Tibial artery (tissue), 4 donors: ENCODE measurements at places on chromosomes 7 and 10.

DNA sequence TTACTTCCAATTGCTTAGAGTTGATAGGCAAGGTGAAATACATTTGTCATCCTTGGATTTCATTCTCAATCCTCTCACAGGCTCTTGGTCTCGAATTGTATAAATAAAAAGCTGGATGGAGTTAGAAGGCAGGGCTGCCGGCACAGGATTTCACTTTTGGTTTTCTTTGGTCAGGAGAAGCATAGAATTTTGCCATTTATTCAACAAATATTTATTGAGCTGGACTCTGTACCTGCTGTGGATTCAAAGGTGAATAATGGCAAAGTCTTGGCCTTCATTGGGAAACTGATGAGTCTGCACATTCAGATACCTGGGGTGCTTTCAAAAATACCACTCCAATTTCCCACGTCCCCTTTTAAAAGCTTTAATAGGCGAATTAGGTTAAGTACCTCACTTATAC lies 49.7 kb downstream of the PDK4 start:
- no peak for DNase-seq
- no peaks in the 10 kb centered on the region for H3K36me3 ChIP-seq
- peaks cover 57% of the 10 kb centered on the region for H3K4me1 ChIP-seq

DNA sequence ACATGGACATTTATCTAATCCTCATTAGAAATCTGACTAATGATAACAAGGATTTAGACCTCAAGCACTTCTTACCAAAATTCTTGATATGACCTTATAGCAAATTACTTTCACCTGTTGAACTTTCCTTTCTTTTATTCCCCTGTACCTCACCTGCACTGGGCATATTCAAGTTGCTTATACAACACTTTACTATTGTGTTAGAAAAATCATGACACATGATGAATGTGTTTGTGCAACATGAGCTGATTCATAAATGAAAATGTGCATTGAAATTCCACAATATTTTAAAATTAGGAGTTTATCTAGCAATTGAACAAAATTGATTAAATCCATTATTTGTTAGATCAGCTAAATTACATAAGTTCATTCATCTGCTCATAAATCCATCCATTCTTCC lies 160.6 kb downstream of the CFTR start:
- no peak overlapping the region for H3K27ac ChIP-seq
- H3K4me1 ChIP-seq: no peaks in the 10 kb centered on the region
- H3K36me3 ChIP-seq: no peaks in the 10 kb centered on the region
- no peak for DNase-seq
- H3K27me3 ChIP-seq: no peaks in the 10 kb centered on the region
- no peak overlapping the region for H3K4me3 ChIP-seq

DNA sequence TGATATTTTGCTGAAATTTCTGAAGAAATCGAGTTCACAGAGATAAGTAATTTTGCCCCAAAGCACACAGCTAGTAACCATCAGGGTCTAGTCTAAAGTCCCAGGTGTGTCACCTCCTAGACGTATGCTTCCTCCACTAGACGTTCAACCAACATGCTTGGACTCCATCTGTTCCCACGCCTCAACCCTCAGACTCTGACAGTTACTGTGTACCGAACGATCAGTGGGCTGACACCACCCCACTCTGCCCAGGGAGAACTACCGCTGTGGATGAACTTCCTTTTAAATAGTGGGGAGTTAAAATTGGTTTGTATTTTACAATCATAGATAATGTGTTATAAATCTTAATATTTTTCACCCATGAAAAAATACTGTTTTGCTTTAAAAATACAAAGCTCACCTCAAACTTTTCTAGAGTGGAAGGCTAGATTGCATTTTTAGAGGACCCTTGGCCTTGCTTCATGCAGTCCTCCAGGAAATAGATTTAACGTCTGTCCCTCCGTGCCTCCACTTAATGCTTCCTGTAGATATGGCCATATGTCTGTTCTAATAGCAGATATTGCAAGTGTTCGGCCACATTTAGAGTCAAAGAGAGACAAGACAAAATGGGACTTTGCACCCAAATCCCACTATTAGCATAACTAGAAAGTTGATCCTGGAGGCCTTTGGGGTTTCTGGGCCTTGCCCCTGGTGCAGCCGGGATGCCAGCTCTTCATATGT lies 91.4 kb upstream of the ZPBP start:
- no peaks in the 10 kb centered on the region for H3K36me3 ChIP-seq
- H3K4me1 ChIP-seq: no peaks in the 10 kb centered on the region
- no peaks in the 10 kb centered on the region for H3K27me3 ChIP-seq
- no peak overlapping the region for H3K27ac ChIP-seq
- H3K4me3 ChIP-seq: no peak overlapping the region

DNA sequence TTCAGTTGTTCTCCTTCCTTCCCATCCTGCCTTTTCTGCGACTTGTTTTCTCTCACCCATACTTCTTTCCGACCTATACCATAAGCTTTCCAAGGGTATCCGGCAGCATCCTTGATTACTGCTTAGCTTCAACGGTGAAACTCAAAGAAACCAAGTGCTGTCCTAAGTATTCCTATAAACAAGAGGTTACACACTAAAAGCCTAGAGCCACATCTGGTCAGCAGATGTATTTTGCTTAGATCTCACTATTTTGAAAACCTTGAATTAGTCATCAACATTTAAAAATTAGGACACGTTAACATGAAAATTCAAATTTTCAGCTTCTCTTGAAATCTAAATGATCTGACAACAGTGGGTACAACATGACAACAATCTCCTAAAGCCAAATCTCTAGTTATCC lies 20.0 kb downstream of the ARHGAP21 start:
- no peaks in the 10 kb centered on the region for H3K4me1 ChIP-seq
- H3K36me3 ChIP-seq: no peaks in the 10 kb centered on the region
- H3K27ac ChIP-seq: no peak overlapping the region
- no peaks in the 10 kb centered on the region for H3K27me3 ChIP-seq
- no peak overlapping the region for H3K4me3 ChIP-seq

GRCh38 chr10:62049624-62050345 lies 148.3 kb downstream of the ARID5B start:
- H3K4me1 ChIP-seq: peaks cover 77% of the 10 kb centered on the region
- peak overlapping the region; percentile 88 for H3K27ac ChIP-seq
- DNase-seq: no peak
- H3K4me3 ChIP-seq: peak overlapping the region; percentile 69

- no peaks in the 10 kb centered on the region for H3K27me3 ChIP-seq
- peaks cover 31% of the 10 kb centered on the region for H3K4me1 ChIP-seq
- peaks cover 4% of the 10 kb centered on the region for H3K36me3 ChIP-seq
- peak; percentile 40 for DNase-seq
- no peak overlapping the region for H3K4me3 ChIP-seq
- H3K27ac ChIP-seq: no peak overlapping the region
Measured at GRCh38 chr10:122486406-122487080, 25.2 kb downstream of the HTRA1 start.

DNA sequence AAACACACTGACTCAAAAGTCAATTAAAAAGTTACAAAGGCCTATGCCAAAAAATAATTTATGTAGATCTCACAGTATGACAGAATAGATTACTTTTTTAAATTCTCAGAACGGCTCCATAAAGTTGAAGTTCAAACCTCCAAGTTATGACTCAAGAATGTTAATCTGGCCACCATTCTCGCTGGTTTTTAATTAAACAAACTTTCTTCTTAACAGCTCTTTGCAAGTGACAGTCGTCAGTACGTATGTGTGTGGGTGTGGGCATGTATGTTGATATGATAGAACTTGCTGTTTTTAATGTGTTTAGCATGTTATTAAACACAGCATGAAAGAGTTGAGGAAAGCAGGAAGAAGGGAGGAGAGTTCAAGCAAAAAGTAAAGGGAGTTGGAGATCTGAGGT lies 18.5 kb downstream of the PRKCQ start:
- H3K4me1 ChIP-seq: no peaks in the 10 kb centered on the region
- no peak overlapping the region for H3K4me3 ChIP-seq
- no peak overlapping the region for H3K27ac ChIP-seq
- no peak for DNase-seq
- no peaks in the 10 kb centered on the region for H3K36me3 ChIP-seq

DNA sequence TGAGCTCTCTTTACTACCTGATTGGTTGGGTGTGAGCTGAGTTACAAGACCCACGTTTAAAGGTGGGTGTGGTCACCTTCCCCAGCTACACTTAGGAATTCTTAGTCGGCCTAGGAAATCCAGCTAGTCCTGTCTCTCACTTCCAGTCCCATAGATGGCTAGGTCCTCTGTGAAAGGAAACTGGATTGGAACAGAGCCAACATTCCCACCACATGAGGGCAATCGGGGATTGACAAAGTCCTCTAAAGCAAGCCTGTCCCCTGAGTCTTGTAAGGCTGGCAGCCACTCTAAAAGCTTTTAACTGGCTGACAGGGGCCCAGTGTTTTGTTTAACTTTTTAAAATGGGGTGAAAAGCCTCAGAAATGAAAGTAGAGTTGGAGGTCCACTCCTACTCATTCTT lies 15.1 kb upstream of the CROT start:
- H3K27me3 ChIP-seq: no peaks in the 10 kb centered on the region
- H3K27ac ChIP-seq: no peak overlapping the region
- peaks cover 37% of the 10 kb centered on the region for H3K36me3 ChIP-seq
- no peaks in the 10 kb centered on the region for H3K4me1 ChIP-seq
- no peak for DNase-seq

DNA sequence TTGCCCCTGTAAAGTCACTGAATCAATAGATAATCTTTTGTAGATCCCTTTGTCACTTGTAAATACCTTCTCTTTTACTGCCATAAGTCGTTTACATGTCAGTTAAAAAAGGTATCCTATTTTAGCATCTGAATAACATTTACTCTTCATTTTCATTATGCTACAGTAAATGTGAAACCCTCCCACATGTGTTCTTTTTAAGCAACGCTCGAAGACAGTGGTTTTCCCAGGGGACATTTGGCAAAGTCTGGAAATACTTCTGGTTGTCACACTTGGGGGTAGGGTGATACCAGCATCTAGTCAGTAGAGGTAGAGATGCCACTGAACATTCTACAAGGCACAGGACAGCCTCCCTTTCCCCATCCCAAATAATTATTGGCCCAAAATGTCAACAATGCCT lies 23.7 kb downstream of the ATAD1 start:
- H3K36me3 ChIP-seq: peaks cover 9% of the 10 kb centered on the region

GRCh38 chr7:108167460-108167859 lies 37.3 kb upstream of the LAMB4 start:
- H3K27me3 ChIP-seq: no peaks in the 10 kb centered on the region
- no peak overlapping the region for H3K4me3 ChIP-seq
- no peaks in the 10 kb centered on the region for H3K36me3 ChIP-seq
- H3K27ac ChIP-seq: no peak overlapping the region
- H3K4me1 ChIP-seq: no peaks in the 10 kb centered on the region

- H3K27me3 ChIP-seq: no peaks in the 10 kb centered on the region
- DNase-seq: no peak
- no peaks in the 10 kb centered on the region for H3K4me1 ChIP-seq
- H3K4me3 ChIP-seq: no peak overlapping the region
- H3K36me3 ChIP-seq: no peaks in the 10 kb centered on the region
Measured at GRCh38 chr7:90061077-90061476, 93.2 kb upstream of the STEAP1 start.

GRCh38 chr7:5183899-5184298 lies 6.1 kb upstream of the WIPI2 start:
- H3K4me3 ChIP-seq: no peak overlapping the region
- H3K4me1 ChIP-seq: no peaks in the 10 kb centered on the region
- H3K27me3 ChIP-seq: no peaks in the 10 kb centered on the region
- DNase-seq: no peak

DNA sequence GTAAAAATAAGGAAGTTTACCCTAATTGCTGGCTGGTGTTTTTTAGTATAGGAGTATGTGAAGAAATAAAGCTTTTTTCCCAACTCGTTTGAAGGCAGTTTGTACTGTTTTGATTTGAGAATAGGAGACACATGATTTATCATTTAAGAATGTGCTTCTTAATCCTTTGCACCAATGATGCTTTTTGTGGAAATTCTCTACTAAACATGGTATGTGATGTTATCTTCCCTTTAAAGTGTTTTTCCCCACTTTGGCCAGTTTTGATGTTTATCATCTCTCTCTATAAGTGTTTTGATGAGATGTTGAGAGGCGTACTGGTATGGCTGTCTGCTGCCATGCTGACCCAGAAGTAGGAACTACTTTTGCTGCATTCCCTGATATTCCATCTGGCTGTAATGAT lies 85.1 kb downstream of the SUGCT start:
- no peak for DNase-seq
- no peaks in the 10 kb centered on the region for H3K36me3 ChIP-seq
- no peak overlapping the region for H3K4me3 ChIP-seq
- peaks cover 20% of the 10 kb centered on the region for H3K4me1 ChIP-seq
- no peaks in the 10 kb centered on the region for H3K27me3 ChIP-seq
